ENCODE measurements at places on chromosomes 6 and 20.
A peak's percentile ranks its signal among the peaks of the same experiment; 100 is the strongest.

GRCh38 chr20:41510847-41511450, 107.2 kb downstream of the CHD6 start:
- DNase-seq = no peak

DNA sequence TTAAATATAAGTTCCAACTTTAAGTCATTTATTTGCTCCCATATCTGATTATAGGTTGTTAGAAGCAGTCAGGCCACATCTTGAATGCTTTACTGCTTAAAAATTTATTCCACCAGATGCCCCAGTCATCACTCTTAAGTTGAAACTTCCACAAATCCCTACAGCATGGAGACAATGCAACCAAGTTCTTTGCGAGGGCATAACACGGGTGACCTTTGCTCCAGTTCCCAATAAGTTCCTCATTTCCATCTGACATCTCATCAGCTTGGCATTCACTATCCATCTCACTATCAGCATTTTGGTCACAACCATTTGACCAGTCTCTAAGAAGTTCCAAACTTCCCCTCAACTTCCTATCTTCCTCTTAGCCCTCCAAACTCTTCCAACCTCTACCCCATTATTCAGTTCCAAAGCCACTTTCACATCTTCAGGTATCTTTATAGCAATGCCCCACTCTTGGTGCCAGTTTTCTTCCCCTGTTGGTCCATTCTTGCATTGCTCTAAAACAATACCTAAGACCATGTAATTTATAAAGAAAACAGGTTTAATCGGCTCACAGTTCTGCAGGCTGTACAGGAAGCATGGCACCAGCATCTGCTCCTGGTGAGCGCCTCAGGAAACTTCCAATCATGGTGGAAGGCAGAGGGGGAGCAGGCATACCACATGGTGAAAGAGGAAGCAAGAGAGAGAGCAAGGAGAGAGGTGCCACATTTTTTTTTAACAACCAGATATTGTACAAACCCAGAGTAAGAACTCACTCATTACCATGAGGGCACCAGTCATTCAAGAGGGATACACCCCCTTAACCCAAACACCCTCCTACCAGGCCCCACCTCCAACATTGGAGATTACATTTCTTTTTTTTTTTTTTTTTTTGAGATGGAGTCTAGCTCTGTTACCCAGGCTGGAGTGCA, 15.9 kb upstream of the ITPR3 start:
- no peak for DNase-seq

DNA sequence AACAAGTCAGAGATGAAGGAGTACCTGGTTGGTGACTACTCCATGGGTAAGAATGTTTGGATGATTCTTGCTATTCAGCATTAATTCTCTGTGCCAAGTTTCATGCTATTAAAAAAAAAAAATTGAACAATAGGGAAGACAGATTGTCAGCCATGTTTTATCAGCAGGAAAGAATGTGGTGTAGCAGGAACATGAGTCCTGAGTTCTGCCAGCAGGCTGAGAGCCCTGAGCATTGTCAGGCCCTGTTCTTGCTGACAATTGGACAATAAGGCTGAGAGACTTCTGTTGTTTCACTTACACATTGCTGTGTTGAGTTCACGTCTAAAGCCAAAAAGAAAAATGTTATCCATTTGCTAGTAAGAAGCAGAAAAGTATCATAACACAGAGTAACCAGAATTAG, 70.4 kb upstream of the SMIM28 start:
- DNase-seq = no peak

- no peak for DNase-seq
These were observed 75.2 kb downstream of the PRL start for GRCh38 chr6:22221630-22222029.

GRCh38 chr6:78799682-78800081, 67.7 kb upstream of the IRAK1BP1 start:
- DNase-seq = no peak

GRCh38 chr6:107360476-107360875, 98.9 kb downstream of the PDSS2 start:
- no peak for DNase-seq

DNA sequence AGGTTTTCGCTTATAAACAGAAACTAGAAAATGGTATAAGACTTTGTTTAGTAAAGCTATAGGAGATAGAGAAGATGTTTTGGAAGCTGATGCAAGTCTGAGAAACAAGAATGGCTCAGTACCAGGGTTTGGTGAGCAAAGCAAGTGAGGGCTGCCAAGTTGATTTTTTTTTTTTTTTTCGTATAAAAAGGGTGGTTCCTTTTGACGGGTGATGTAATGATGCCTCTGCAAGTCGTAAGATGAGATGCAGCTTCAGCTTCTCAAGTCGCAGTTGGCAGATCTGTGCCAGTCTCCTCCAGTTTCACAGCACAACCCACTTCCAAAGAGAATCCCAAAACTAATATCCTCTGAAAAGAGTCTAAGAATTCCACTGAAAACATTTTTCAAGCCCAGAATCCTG, 252.8 kb upstream of the CDH4 start:
- no peak for DNase-seq

DNA sequence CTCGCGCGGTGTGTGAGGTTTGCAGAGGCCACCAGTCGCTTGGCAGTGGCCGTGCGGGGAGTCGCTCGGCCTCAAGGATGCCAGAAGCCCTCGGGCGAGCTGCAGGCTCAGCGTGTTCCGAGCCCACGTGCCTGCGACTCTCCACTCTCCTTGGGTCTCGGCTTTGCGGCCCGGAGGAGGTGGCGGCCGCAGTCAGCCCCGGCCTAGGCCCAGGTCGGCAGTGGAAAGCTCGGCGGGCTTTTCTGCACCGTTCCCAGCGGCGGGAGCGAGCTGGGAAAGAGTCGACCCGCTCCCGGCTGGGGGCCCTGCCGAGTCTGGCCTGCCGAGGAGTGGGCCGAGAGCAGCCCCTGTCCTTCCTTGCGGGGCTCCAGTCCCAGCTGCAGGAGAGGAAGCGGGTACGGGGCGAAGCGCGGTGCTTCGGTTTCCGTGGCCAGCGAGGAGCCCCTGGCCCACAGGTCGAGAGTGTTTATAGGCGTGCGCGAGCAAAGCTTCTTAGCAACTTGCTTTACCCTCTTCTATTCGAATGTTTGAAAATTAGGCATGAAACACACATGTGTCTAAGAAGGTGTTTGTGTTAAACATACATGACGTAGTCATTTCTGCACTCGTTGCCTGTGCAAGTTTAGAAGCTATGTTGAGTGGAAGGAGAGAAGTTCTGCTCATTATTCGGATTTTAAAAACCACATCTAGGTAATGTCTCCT, 5.6 kb downstream of the FOXC1 start:
- DNase-seq = no peak

GRCh38 chr20:58306421-58307261, 2.9 kb upstream of the RAB22A start:
- peak; percentile 63 for DNase-seq

DNA sequence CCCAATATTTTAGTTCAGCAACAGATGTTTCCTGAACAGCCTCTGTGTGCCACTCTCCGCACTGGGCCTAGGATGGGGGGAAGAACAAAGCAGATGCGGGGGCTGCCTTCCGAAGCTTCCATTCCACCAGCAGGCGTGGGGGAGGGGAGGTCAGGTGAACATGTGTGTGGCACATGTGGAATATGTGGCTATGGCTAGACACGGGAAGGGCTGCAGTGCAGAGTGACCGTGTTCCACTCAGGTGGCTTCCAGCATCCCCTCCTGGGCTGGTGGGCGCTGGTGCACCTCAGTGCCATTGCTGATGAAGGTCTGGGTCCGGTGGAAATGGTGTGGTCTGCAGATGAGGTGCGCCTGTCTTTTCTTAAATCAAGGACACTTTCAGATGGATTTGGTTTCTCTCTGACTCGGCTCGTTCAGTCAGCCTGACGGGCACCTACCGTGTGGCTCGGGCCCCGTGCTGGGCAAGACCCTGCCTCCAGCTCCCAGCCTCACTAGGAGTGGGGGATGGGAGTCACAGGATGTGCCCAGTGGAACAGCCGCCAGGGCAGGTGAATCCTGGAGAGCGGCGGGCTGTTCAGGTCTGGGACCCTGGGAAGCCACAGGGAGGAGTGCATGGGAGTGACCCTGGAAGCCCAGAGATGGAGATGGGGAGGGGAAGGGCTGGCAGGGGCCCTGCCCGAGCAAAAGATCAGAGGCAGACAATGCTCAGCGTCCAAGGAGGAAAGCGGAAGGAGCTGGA, 111.0 kb downstream of the SYCP2 start:
- no peak for DNase-seq

GRCh38 chr6:51350308-51350904, 531.7 kb downstream of the TFAP2B start:
- DNase-seq = no peak

GRCh38 chr6:7669742-7670141, 56.2 kb upstream of the BMP6 start:
- no peak for DNase-seq

GRCh38 chr6:3320238-3320811, 61.6 kb downstream of the PSMG4 start:
- no peak for DNase-seq

DNA sequence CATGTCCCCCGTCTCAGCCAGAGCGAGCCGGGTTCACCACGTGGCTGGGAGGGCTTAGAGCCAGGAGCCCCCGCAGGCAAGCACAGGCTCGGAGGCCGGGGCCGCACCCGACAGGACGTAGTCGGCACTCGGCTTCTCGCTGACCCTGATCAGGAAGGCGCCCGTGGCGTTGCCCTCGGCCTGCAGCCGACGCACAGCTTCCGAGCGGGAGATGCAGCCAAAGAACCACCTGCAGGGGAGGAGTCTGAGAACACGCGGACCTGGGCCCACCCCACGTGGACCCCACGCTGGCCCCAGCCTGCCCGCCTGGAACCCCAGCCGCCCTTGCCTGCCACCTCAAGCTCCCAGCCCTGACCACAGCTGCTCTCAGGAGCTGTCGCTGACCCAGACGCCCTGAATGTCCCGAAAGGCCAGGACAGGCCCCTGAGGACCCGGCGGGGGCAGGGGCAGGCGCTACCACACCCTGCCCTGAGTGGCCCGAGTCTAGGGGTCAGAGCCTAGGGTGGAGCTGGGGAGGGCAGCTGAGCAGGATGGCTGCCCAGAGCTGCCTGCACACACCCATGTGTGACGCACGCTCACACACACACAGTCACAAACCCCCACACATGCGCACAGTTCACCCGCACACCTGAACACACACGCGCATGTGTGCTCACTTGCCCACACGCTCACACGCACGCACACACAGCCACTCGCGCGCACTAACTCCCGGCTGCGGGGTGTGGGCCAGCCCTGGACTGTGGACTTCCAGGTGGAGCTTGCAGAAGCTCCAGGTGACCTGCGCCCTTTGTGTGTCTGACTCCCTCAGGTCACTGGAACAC, 2.1 kb downstream of the PTK6 start:
- DNase-seq = no peak

GRCh38 chr20:49185071-49185761, 2.9 kb downstream of the STAU1 start:
- no peak for DNase-seq

GRCh38 chr6:33848484-33848883, 44.7 kb upstream of the MLN start:
- DNase-seq = no peak

GRCh38 chr6:4280031-4280430, 144.7 kb upstream of the ECI2 start:
- DNase-seq = no peak

- DNase-seq = no peak
These were observed 606.0 kb downstream of the HDGFL1 start for GRCh38 chr6:23175391-23175790.

GRCh38 chr6:117501722-117502121, 19.2 kb downstream of the DCBLD1 start:
- no peak for DNase-seq

GRCh38 chr6:21840428-21840827, 246.9 kb downstream of the SOX4 start:
- no peak for DNase-seq

DNA sequence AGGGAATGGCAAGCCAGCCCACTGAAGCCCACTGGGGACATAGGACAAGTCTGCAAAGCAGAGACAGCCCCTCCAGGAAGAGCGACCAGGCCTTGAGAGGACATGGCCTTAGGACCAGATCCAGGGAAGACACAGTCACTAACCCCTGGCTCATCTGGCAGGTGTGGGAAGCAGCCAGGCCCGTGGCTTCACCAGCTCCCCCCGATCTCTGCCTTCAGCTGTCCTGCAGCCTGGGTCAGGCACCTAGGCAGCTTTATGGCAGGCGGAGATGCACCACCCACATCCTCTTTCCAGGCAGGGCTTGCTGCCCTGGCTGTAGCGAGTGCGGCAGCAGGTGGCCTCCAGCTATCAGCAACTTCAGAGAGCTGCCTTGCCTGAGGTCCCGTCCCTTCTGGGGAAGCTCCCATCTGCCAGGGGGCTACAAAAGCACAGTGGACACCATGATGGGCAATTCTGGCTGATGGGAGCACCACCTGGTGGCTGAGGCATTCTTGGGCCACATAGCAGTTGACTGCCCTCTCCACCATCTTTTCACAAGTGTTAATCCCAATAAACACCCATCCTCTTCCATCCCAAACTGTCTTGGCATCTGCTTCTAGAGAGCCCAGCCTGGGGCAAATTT, 85.8 kb downstream of the DZANK1 start:
- DNase-seq = no peak

GRCh38 chr6:7706269-7706668, 19.6 kb upstream of the BMP6 start:
- no peak for DNase-seq

DNA sequence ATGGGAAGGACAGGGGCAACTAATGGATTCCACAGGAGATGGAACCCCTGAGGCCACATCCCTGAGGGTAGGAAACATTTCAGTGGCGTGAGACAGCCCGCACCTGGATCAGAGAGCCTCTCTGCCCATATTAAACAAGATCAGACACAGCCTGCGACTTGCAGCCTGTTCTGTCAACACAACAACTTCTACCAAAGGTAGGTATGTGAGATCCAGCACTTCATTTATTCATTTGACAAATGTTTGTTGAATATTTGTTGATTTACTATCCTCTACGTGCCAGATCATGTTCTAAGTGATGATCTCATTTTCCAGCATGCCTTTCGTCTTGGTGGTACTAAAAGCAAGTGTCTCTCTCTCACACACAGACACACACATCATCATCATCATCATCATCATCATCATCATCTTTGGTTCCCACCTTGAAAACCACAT, 43.2 kb upstream of the NT5E start:
- no peak for DNase-seq

DNA sequence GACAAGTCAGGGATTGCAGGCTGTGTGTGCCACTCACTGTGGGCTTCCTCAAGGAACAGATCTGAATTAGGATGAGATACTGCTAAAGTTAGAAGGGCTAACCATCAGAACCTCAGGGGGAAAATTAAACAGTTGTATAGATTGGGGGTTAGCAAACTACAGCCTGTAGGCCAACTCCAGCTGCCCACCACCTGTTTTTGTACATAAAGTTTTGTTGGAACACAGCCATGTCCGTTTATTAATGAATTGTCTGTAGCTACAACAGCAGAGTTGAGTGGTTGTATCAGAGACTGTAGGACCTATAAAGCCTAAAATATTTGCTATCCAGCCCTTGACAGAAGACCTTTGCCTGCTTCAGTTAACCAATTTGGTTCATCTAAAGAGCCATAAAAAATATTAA, 127.2 kb upstream of the ECI2 start:
- DNase-seq = no peak

- no peak for DNase-seq
These were observed 82.6 kb upstream of the PREP start for GRCh38 chr6:105485456-105485855.

- no peak for DNase-seq
These were observed 9.2 kb upstream of the DSP start for GRCh38 chr6:7532232-7532631.

GRCh38 chr6:157070403-157071107, 252.8 kb downstream of the TMEM242 start:
- no peak for DNase-seq

Data from activated CD4-positive, CD25-positive, alpha-beta regulatory T cell treated with anti-CD3 and anti-CD28 coated beads, Interleukin-2, amount 50 U/mL, for 72 hours (primary cell).